ENCODE measurements at places on chromosomes 7 and 10.

DNA sequence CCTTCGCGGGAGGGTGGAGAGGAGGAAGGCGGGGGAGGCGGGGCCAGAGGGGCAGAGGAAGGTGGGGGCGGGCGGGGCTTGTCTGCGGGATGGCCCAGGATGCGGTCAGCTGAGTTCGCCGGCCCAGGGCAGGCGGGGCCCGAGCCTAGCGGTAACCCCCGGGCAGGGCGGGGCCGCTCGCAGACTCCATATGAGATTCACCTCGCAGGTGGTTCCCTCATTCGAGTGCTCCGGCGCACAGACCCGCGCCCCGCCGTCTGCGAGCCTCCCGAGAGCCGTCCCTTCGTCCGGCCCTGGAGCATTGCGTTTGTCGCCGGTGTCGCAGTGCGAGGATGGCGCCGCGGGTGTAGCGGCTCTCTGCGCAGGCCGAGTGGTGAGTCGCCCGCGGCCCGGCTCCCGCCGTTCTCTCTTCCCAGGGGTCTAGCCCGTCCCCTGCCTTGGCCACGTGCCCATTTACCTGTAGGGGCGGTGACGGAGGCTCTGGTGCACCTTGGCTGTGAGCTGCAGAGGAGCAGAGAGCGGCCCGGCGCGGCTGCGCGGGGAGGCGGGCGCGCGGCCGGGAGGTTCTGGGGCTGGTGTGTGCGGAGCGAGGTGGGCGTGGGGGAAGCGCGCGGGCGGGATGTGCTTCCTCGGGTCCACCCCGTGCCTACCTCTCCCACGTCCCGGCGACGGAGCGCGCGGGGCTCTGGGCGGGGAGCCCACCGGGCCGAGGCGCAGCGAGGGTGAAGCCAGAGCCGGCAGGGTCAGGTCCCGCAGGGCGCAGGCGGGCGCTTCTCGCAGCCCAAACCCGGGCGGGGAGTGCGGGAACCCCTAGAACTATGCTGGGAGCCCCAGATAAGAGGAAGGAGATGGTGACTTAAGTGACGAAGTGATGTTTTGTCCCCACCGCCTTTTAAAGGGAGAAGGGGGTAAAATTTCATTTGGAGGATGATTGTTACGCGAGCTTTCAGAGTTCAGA is at the start of gene UPP1:
Gene UPP1 (plus strand): TSS at position 220 of the 958 bp plus-strand sequence. CDS start 5,519 bp downstream, outside the sequence.
- DNase-seq = no peak

- no peak for DNase-seq
These were observed 52.4 kb upstream of the TNRC18 start for GRCh38 chr7:5476001-5476400.

DNA sequence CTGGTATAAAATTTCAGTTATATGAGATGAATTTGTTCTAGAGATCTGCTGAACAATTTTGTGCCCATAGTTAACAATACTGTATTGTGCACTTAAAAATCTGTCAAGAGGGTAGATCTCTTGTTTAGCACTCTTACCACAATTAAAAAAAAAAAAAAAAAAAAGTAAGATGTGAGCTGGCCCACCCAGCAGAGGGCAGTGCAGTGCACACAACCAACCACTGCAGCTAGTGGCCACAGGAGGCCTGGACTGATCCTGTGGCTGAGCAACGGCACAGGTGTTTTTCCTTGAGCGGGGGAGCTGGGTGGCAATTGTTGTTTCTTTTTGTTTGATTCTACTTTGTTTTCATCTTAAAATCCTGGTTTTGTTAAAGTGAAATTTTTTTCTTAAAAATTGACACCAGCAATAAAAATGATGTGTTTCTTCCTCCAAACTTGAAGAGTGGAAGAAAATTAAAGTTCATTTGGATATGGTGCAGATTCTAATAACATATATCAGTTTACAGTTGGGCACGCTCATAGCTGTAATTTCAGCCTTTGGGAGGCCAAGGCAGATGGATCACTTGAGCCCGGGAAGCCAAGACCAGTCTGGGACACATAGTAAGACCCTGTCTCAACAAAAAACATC is 171.1 kb upstream of the TBX20 start:
- DNase-seq = no peak

GRCh38 chr7:4438723-4439245 is 243.3 kb upstream of the FOXK1 start:
- no peak for DNase-seq

- no peak for DNase-seq
These were observed 43.5 kb downstream of the IDE start for GRCh38 chr10:92530421-92530820.

Measured in left forelimb (tissue), 1 donor.